ENCODE measurements at places on chromosomes 16 and 17. TPM values are rescaled to one million over a fixed set of nuclear protein-coding genes. Genes with fewer than 3 reads are reported as not detected.

DNA sequence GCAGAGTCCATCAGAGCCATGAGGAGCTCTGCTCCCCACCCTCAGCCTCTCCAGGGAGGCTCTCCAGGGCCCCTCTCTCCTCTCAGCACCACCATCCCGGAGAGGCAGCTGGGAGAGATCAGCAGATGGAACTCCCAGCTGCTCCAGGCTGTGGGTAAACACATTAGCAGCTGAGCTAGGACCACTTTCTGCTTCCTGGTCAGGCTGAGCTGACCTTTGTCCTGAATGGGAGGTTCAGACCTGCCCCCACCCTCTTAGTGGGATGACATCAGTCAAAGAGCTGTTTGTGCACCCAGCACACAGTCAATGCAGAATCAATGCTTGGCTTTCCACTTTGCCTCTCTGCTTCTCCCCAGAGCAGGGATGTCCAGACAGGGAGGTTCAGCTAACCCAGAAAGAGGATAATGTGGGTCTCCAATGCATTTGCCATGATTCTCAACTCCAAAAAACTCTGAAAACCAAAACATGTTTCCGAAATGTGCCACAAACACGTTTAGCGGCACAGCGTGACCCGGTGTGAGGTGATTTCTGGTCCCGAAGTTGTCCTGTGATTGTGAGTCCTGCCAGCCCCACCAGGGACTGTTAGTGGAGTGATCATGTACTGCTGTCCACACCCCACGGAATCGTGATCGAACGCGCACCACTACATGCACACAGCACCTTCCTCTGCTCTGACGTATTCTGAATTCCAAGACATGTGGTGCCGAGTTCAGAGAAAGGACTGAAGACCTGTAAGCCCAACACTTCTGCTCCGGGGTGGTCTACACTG, 6.7 kb downstream of the GPR142 start:
- DNase-seq = no peak

DNA sequence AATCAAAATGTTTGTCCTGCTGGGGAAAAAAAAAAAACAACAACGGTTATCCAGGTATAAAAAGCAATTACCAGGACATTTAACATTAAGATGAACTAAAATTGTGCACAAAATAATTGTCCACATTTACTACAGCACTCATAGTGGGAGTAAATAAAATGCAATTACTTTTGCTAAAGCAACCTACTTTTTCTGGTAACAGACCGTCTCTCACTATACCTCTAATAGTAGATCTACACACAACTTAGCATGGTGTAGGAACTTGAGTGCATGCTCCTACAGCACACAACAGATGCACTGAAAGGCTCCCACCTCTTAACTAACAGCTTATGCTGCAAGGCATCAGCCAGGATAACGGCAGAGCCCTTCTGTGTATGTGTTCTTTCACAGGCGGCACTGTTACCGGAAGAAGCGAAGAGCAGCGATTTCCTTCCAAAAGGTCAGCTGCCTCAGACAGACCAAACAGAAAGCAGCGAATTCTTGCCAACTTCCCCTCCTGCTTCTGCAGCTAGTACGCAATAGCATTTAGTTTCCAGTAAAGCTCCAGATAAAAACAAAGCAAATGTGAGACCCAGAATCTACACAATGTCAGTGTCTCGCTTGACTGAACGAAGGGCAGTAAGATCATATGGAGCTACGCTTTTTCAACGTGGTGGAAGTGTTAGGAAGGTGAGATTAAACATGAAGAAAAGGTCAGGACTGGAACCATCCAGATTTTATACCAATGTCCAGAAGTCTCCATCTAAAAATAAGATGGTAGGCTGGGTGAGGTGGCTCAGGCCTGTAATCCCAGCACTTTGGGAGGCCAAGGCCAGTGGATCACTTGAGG, 27.6 kb downstream of the STAT5B start:
- DNase-seq = peak; percentile 89

- DNase-seq = peak; percentile 49
Measured at GRCh38 chr16:30609002-30609925, 925 bp downstream of the ZNF689 start.

- DNase-seq = no peak
Measured at GRCh38 chr16:31727553-31727952, 146.1 kb upstream of the ZNF267 start.

DNA sequence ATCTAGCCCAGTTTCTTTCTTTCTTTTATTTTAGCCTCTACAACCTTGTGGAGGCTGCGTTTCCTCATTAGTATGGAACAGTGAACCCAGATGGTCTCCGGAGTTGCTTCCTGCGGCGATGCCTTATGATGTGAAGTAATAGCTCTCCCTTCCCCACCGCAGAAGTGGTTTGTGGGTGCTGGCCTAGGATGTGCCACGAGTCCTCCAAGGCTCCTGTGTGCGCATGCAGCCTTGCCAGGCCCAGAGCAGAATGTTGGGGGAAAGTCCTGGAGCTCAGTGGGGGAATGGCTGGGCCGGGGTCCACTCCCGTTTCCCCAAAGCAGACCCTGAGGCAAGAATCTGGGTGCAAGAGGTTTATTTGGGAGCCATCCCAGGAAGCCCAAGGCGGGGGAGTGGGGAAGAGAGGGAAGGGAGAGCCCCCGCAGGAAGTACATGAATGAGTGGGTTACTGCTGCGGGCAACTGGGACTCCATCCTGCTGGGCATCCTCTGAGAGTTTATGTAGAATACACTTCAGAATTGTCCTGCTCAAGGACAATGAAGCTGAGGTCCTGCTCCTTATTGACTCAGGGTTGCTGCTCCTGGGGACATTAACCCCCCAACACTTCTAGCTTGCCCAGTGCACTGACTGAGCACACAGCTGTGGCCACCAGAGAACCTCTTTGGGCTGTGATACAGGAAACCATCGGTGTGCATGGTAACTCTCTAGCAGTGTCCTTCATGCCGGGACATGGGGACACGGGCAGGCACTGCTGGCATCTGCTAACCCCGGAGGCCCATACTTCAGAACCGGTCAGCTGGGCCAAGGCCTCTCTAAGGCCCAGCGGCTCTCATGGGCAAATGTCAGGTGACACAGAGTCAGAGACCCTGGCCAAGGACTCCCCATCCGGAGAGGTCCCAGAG, 3.7 kb upstream of the HCRT start:
- no peak for DNase-seq

GRCh38 chr17:32253117-32253611, 12.5 kb upstream of the RHBDL3 start:
- peak; percentile 79 for DNase-seq

DNA sequence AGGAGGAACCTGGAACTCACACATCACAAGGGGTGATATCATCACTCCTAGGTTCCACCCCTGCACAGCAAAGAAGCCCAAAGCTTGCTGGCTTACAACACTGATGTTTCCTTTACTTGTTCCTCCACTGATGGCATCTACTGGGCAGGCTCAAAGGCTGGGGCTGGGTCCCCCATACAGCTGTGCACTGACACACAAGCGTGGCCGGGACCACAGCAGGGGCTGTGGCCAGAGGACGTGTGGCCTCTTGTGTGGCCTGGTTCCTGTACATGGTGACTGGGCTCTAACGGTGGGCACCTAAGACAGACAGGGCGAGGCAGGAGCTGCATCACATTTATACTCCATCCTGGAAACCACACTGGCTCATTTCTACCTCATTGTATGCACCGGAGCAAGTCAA, 264.4 kb upstream of the FOXF1 start:
- DNase-seq = no peak

- no peak for DNase-seq
Measured at GRCh38 chr17:61233991-61234750, 165.5 kb upstream of the TBX2 start.

GRCh38 chr17:80419255-80419654, 4.3 kb downstream of the ENDOV start:
- no peak for DNase-seq

DNA sequence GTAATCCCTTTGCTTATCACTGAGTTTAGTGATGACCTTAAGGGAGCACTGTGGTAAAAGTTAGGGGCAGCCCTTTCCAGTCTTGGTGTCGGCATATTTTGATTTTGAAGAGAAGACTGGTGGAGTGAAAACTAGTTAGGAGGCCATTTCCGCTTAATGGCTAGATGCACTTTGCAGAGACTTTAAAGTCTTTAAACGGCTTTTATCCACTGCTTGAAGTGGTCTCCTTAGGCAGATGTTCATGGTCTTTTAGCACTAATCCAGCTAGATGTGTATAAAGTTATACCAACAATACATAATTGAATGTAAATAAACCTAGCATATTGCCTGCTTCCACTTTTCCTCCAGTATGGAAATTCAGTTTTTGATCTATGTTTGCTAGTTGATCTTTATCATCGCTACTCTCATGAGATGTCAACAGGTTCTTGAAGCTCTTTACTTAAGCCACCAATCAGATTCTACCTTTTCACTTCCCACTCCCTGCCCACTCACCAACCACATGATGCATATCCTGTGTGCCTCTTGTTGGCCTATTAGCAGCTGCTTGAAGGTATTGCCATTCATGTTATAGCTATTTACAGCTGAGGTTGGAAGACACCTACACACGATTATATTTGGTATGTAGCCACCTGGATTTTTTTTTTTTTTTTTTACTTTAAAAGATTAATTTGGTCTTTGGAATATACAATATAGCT, 132.0 kb downstream of the NLK start:
- DNase-seq = no peak

DNA sequence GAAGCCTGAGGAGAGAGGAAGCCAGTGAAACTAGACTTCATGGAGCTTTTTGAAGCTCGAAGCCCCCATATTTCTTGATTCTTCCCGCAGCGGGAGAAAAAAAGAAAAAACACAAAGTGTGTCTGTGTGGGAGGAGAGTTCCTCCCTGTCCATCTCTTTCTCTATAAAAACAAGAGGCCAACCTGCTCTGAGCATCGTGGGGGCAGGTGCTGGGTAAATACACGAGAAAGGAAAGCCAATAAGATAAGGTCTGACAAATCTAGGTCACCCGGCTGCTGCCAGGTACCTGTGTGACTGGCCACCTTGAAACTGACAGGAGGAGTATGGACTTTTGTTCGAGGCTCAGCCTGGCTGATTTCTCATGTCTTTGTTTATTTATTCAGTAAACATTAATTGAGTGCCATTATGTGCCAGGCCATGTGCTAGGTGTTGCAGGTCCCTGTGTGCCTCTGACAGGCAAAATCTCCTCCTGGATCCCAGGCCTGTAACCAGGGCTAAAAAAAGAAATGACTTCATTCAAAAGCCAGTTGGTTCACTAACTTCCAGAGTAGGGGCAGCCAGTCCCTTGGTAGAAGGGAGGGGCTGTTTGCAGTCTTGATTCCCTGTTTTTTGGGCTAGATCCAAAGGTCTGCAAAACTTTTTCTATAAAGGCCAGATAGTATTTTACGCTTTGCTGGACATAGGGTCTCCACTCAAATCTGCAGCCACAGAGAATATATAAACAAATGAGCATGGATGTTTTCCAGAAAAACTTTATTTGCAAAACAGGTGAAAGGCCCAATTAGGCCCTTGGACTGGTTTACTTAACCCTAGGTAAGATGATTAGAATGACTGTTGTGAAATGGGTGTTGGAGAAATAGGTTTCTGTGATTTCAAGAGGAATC, 35.6 kb downstream of the YPEL2 start:
- no peak for DNase-seq

DNA sequence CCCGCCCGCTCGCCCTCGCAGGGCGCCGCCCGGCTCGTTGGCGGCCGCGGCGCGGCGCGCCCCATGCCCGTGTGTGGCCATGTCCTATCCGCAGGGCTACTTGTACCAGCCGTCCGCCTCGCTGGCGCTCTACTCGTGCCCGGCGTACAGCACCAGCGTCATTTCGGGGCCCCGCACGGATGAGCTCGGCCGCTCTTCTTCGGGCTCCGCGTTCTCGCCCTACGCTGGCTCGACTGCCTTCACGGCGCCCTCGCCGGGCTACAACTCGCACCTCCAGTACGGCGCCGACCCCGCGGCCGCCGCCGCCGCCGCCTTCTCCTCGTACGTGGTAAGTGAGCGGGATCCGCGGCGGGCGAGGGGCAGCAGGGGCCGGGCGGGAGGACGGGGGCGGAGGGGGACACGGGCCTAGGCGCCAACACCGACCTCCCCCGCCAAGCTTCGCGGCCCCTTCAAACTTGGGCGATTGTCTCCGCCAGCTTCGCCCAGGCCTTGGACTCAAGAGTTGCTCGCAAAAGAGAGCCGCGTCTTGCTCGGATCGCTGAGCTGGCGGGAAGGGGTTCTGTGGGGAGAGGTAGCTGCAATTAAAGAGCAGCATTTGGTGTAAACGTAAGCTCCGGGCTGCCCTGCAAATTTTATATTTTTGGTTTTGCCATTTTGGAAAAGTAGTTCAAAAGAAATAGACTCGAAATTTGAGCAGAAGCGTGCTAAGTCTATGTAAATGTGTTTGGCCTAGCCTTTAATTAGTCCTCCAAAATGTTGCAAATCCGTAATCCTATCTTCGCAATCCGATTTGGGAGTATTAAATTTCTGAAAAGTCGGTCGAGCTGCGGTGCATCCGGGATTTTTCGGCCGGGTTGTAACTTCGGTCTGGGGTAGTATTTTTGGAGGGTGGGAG, 702 bp downstream of the IRX5 start:
- peak; percentile 35 for DNase-seq

DNA sequence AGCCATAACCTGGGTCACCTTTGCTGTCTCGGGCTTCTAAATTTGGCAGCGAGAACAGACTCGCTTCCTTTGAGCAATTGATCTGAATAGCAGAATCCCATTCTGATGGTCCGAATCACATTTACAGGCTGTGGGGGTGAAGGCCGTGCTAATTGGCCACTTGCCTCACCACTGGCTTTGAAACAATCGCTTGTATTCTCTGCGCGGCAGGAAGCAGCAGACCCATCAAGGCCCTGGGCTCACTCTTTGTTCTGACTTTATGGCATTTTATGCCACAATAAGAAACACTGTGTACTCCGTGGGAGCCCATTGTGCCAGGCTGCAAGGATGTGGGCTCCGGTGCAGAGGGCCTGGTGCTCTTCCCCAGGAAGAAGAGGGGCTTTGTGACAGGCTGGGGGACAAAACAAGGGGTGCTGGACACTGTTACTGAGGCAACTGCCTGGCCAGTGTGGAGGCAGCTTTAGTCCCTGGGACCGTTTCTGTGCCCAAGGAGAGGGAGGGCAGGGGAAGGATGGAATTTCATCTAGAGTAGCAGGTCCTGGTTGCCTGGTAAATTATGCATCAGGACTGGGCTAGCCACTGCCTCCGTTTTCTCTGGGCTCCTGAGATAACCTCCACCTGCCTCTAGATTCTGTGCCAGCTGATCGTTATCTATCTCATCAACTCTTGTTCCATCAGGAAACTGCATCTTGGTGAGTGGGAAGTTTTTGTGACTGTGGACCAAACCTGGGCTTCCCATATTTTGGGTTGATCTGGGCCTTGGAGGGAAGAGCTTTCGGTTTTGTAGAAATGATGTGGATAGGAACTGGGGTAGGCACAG, 78.5 kb downstream of the MRC2 start:
- DNase-seq = peak; percentile 54

- no peak for DNase-seq
Measured at GRCh38 chr16:23952971-23953300, 117.2 kb downstream of the PRKCB start.

GRCh38 chr16:55250701-55251100, 73.3 kb upstream of the IRX6 start:
- peak; percentile 15 for DNase-seq

GRCh38 chr16:31367853-31368252, 12.9 kb downstream of the ITGAX start:
- DNase-seq = no peak

The ANKFN1 gene
- polyA plus RNA-seq = 7.0 TPM

The TLCD3B gene
- 0.53 TPM for polyA plus RNA-seq

The ZP2 gene
- polyA plus RNA-seq = 0.08 TPM

The CSH1 gene
- polyA plus RNA-seq = 6.6 TPM

The CDH3 gene
- 0.44 TPM for polyA plus RNA-seq

The C17orf107 gene
- 0.94 TPM for polyA plus RNA-seq

The NR1D1 gene
- polyA plus RNA-seq = 9.4 TPM

The OR1A1 gene
- polyA plus RNA-seq = not detected

The SHISA6 gene
- 17.0 TPM for polyA plus RNA-seq

The HS3ST3B1 gene
- 7.7 TPM for polyA plus RNA-seq

The ASGR1 gene
- 2.3 TPM for polyA plus RNA-seq

The AHSP gene
- not detected for polyA plus RNA-seq

The LYRM9 gene
- 10.7 TPM for polyA plus RNA-seq

The CCL16 gene
- polyA plus RNA-seq = 0.41 TPM

The SLC38A8 gene
- not detected for polyA plus RNA-seq
